ENCODE measurements at places on chromosomes 5 and 9.

GRCh38 chr9:130699047-130699446 is 5.5 kb downstream of the EXOSC2 start:
- no peak for DNase-seq

GRCh38 chr5:159788835-159789331 is 127.4 kb upstream of the ADRA1B start:
- DNase-seq, result no peak

GRCh38 chr5:165497707-165498106 is 1992.3 kb downstream of the MAT2B start:
- peak; percentile 48 for DNase-seq

DNA sequence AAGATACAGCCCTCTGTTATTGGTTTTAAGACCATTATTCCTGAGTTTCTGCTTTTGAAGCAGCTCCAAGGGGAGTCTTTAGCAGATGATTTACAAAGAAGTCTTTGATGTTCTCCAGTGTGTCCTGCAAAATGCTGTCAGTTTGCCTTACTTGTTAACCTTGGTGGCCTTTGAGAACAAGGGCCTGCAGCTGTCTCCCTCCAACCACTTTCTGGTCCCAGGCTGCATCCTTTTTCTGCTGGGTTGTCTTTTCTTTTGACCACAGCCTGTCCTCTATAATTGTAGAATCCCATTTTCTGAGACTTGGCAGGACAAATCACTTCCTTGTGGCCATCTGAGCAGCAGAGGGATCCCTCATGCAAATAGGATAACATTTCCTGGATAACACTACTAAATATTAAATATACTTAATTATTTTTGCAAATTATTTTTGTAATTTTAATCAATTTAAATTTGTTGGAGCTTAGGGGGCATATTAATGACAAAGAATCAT is 281.4 kb downstream of the DMRT2 start:
- no peak for DNase-seq

DNA sequence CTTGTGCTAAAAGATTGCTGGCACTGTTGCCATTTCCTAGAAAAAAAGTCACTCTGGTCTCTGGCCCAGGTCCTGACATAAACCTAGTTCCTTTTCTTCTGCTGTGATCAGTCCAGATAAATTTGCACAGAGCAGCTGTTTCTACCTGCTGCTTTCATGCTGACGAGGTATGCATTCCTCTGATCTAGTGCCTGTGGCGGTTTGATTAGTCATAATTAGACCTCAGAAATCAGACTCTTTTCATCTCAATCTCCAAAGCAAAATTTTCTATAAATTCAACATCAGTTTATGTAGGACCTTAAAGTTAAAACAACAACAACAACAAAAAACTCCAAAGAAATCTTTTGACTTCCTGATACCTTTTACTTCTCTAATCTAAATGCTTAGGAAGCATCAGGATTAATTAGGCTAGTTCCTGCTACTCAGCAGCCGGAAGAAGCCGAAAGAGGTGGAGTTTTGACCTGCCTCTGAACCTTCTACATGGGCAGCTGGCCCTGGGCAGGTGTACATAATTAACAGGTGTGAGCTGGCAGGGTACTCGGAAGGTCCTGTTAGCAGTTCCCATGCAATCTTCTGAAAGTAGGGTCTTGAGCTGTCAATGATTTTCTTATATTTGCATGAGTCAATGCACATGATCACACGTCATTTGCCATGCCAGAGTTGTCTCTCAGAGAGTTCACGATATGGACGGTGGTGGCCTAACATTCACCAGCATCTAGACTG is 83.3 kb upstream of the CCDC112 start:
- DNase-seq, result no peak

DNA sequence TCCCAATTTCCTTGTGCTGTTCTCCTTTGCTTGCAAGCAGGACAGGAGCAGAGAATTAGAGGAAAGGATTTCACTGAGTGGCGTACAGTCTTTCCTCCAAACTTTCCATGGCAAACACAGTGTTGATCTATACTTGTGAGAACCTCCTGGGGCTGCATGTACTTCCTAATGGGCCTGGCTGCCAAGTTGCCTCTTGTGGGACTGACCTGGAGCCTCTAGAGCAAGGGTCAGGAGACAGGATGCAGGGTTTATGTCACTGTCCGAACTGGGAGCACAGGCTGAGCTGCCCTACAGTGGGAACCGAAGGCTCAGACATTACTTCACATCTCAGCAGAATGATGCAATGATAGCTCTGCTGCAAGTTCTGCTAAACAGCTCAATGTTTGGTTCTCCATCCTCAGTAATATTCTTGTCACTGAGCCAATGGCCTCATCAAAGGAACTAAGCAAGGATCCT is 102.3 kb downstream of the ENC1 start:
- peak; percentile 41 for DNase-seq

DNA sequence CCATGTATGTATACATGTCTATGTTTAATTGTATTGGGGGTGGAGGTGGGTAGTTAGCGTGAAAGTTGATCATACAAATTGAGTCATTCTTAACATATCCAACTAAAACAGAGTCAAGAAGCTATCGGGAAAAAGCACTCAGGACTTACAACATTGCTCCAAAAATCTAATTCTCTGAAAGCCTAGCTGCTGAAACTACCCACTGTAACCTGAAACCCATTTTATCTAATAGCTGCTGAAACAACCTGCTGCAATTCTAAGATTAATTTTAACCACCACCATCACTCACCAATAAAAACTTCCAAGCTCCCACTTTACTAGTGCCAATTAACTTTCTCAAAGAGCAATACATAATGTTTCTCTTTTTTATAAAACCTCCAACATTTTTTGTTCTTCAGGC is 32.2 kb downstream of the KCNV2 start:
- DNase-seq, result no peak

DNA sequence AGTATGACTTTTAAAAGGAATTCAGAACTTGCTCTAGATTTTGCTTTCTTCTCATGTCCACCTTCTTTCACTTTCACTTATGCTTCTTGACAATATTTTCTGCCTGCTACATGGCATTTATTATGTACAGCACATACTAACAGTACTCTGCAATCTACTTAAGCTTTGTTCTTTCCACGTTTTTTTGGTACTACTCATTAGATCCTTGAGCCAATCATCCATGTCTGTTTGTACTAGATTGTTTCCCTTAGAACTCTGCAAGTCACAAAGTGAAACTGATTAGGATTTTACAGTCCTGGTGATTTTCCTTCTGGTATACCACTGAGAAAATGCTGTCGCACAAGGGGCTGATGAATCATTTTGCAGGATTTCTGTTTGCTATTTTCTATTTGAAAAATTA is 78.3 kb downstream of the PARP8 start:
- DNase-seq, result peak; percentile 46

DNA sequence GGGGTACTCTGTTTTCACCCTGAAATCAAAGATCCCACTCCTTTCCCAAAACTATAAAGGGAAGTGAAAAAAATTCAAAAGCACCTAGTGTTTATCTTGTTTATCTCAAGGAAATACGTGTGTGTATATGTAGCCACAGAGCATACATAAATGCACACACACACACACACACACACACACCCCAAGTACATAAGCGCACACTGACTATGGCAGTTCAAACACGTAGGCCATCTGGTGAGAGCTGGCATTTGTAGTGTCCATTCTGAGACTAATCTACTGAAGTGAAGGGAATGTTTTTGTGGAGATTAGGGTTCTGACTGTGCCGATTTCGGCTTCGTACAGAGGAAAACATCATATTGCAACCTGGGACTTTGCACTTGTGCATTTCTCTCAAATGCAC is 451.7 kb downstream of the BNC2 start:
- no peak for DNase-seq

DNA sequence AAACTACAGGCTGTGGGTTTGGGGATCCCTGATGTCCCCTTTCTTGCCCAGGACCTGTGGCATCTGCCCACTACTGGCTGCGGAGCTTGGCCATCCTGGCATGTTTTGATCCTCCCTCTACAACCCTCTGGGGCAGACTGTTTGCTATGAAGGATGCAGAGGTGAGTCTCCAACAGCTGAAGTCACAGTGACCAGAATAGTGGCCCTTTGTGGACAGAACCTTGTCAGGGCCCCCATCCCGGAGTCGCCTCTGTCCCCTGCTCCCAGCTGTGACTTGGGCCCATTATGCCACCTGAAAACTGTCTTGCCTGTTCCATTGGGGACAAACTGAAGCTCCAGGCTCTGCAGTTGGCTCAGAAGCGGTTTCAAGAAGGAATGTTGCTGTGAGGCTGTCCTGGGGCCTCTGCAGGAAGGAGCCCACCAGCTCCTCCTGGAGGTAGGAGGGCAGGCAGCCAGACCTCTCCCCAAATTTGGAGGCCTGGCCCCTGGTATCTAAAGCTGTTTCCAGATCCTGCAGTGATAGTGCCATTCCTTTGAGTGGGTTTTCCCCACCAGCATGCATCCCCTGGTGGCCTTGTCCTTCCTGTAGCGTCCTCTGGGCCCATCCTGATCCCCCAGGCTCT is 93.3 kb downstream of the BARX1 start:
- no peak for DNase-seq

GRCh38 chr9:126061575-126061974 is 265.1 kb upstream of the MVB12B start:
- DNase-seq, result no peak

- DNase-seq, result no peak
These were observed 303.0 kb upstream of the GRIA1 start for GRCh38 chr5:153187503-153187902.

DNA sequence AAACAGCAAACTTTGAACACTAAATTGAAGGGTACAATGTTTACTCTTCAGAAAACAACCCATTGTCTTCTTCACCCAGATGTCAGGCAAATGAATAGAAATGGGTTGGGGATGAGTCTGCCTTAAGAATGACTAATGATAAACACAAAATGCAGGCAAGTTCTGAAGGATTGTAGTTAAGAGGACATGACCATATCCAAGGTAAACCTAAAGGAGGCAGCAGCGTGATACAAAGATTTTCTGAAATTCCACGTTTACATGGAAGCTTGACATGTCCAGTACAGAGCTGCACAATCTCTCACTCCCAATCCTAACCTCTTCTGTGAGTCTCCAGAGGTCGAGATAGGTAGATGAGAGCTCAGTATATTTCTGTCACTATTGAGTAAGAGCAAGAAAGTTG is 1263.2 kb upstream of the CDH6 start:
- DNase-seq, result no peak

DNA sequence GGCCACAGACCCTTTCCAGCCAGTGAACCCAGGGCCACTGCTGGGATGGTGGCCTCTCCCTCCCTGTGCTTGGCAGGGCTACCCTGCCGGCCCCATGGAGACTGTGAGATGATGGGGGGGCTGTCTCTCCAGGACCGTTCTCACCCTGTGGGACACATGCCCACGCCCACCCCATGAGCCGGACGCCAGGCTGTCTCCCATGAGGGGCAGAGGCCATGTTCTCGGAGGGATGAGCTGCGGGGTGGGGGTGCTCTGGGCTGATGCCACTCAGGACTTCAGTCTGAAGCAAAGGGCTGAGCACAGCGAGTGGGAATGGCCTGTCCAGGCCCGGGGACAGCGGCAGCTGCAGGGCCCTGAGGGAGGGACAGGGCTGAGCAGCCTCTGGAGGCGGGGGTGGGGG is 88.9 kb downstream of the KCNT1 start:
- DNase-seq, result no peak

- DNase-seq, result no peak
These were observed 4.9 kb upstream of the F2R start for GRCh38 chr5:76710991-76711390.

DNA sequence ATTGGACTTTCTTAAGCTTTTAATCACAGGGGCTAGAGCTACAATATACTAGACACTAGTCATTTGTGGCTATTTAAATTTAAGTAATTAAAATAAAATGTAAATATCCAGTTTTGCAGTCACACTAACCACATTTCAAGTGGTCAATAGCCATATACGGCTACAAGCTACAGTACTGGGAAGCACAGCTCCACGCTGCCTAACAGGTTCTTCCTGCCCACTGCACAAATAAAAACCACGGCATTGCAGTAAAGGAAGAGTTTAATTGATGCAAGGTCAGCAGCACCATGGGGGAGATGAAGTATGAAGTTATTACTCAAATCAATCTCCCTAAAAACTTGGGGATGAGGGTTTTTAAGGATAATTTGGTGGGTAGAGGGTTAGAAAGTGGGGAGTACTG is 134.1 kb downstream of the LURAP1L start:
- no peak for DNase-seq

- no peak for DNase-seq
These were observed 96.7 kb upstream of the FER start for GRCh38 chr5:108650997-108651396.

- no peak for DNase-seq
These were observed 23.0 kb downstream of the NREP start for GRCh38 chr5:111734013-111734412.

GRCh38 chr5:133581918-133582317 is 30.4 kb downstream of the FSTL4 start:
- no peak for DNase-seq

DNA sequence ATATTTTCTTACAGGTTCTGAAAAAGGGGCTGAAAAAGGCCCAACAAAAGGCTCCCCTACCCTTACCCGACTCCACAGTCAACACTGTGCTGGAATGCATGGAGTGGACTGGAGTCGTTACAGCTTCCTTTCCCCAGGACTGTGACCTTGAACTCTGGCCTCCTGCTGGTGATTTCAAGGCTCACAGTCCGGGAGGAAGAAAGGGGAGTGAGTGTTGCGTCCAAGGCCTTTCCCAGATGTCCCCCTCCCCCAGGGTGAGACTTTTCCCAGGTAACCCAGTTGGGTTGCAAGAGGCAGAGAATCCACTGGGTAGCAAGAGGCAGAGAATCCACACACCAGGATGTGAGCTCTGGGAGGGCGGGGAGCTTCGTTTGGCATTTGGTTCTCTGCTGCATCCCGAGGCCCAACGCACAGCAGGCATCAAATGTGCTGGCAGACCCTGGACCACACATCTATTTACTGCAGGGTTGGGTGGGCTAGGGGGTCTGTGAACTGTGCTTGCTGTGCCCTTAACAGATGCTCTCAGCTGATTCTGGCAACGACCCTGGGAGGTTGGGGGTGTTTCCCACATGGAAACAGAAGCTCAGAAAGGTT is 37.5 kb downstream of the FABP6 start:
- DNase-seq, result no peak

DNA sequence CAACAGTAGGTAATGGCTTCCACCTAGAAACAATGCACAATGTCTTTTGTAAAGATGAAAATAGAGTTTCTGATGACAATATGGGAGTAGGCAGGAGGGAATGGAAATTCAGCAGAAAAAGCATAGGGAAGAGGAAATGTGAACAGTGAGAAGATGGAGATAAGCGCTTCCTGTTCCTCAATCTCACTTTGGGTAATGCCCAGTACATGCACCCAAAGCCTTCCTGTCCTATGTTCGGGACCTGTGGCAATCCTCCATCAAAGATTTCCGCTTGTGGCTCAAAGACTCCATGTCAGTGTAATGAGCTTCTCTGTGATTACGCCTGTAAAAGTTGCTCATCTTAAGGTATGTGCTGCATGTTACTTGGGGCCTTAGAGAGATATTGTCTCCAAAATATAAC is 2.7 kb downstream of the UGT3A1 start:
- DNase-seq, result no peak

GRCh38 chr5:40615586-40616170 is 64.0 kb upstream of the PTGER4 start:
- no peak for DNase-seq

All from pons (tissue), 1 donor.